Islet precursor cell (in vitro differentiated cells): ENCODE measurements at places on chromosomes 6 and 20.

DNA sequence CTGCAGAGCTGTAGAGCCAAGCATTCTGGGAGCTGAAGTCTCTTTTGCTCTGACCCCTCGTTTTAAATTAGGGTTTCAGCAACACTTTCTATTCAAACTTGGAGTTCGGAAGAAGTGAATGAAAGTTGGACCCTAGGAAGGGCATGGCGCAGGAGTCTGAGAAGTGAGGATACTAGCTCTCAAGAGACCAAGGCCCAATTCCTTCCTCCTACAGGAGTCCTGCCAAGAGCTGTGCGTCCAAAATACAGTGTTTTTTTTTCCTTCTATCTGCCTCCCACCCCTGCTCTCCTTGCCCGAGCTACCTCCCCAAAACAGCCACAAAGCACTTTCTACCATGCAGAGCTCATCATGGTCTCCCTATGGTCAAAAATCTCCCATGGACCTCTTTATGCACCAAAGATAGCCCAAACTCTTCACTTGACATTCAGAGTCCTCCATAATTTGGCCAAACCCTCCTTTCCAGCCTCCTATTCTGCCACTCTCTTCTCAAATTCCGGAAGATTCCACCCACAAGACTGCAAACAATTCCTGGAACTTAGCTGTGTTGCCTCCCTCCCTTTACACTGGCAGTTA lies 649 bp upstream of the CSNK2A1 start:
- DNase-seq, result no peak

- no peak for DNase-seq
Measured at GRCh38 chr6:106735136-106735633, 105.8 kb downstream of the QRSL1 start.

GRCh38 chr6:108762394-108762793 lies 85.8 kb upstream of the ARMC2 start:
- DNase-seq, result no peak

GRCh38 chr6:46331461-46331860 lies 159.8 kb downstream of the RCAN2 start:
- no peak for DNase-seq

DNA sequence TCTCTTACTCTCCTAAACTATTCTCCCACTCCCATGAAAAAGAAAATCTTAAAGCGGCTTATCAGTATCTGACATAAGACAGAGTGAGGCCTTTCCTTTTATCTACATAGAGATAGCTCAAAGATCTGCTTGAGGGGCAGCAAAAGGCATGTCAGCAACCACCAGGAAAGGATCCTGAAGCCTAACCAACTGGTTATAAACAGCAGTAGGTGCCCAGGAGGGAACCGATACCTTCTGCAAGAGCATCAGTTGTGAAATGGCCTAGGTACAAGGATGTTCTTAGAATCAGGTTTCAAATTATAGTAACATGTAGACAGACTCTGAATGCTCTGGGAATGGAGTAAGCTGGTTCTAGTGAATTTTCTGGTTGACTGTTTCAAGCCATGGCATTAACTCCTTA lies 21.4 kb downstream of the JARID2 start:
- no peak for DNase-seq

- DNase-seq, result no peak
Measured at GRCh38 chr6:69820018-69820417, 23.2 kb upstream of the LMBRD1 start.

DNA sequence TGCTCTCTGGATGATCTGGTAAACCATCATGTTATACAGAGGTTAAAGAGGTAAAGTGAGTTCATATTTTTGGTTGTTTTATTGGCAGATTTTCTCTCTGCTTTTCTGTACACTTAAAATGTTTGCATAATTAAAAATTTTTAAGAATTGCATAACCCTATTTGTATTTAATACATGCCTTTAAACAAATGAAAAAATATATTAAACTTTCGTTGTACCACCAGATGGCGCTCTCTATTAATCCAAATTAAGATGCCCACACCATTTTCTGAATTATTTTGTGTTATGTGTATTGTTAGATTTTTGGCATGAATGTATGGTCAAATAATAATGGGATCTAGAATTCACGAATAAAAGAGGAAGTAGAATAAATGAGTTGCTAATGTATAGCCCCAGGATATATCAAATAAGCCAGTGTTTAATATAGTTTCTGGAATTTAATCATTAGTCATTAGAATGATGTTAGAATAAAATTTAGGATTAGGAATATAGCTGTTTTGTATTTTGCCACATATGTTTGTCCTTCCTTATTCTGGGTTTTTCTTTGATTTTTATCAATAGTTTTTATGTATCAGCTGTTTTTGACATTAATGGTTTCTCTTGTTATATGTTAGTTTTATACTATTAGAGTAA lies 38.9 kb downstream of the SMAP1 start:
- no peak for DNase-seq

DNA sequence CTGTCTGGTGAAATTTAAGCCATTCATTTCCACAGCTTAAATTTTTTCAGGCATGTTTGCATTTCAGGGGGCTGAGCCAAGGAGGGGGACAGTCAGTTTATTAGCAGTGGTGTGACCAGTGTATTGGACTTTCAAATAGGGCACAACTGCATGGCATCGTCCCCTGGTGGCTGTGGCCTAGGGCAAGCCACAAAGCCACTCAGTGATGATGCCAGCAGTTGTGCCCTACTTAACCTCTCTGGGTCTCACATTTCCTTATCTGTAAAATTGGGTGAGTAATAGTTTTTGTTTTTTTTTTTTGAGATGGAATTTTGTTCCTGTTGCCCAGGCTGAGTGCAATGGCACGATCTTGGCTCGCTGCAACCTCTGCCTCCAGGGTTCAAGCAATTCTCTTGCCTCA lies 48.0 kb downstream of the CDC5L start:
- DNase-seq, result no peak
